Stimulated activated CD4-positive, alpha-beta T cell treated with anti-CD3 and anti-CD28 coated beads, Interleukin-1b, Interleukin-23, amount 100 ng/mL, for 1 hour (primary cell): ENCODE measurements at places on chromosomes 2 and 18.

DNA sequence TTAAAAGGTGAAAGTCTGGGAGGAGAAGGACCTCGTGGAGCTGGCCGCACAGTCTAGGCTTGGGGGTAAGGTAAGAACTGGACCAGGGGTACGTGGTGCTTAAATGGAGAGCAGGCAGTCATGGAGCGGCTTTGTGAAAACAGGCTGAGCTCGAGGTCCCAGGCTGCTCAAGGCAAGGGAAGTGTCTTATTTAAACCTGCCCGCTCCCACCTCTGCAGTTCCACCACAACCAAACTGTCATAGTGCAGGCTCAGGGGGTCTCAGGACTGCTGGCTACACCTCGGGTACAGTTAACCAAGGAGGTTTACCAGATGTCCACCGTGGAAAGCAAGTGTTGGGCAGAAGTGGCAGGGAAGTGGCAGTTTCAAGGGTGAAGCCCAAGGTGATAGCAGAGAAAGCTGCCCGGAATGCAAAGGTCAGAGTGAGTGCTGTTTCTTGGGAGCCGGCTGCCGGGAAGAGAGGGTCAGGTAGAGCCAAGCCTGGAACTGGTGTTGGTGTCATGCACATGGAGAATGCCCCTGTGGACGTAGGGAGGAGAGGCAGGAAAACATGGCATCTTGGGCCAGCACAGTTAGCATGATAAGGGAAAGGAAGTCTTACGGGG lies 203.3 kb downstream of the GBX2 start:
- no peak for DNase-seq

GRCh38 chr2:22885245-22885644 lies 499.7 kb upstream of the KLHL29 start:
- DNase-seq, result no peak

DNA sequence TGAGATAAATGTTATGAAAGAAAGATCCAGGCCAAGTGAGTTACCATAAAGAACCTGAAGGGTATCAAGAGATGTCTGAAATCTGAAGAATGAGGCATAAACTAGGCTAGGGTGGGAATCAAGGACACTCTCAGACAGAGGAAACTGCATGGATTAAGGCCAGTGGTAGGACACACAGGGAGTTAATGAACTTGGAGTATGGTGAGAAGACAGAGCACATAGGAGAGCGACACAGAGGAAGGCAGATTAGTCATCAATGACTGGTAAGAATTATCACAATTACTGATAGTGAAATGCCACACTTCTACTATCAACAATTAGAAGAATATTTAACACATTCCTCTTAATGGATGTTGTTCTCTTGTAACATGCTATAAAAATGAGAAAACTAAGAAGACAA lies 76.9 kb downstream of the TTC21B start:
- DNase-seq, result no peak

DNA sequence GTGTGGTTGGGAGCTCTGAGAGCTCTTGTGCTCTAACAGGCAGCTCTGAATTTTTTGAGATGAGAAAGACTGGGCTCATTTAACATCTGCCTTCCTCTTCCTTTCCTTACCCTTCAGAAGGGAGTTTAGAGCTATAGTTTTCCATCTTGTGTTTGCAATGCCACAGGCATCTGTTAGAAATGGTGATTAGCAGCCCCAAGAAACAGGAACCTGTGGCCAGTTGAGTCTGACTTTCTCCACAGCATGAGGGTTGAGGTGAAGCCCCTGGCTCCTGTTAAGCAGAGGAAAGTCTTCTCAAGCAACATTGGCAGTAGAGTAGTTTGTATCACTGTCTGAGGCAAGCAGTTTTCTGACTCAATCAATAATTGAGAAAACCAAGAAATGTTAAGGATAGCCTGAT lies 577.4 kb downstream of the ZEB2 start:
- DNase-seq, result no peak

DNA sequence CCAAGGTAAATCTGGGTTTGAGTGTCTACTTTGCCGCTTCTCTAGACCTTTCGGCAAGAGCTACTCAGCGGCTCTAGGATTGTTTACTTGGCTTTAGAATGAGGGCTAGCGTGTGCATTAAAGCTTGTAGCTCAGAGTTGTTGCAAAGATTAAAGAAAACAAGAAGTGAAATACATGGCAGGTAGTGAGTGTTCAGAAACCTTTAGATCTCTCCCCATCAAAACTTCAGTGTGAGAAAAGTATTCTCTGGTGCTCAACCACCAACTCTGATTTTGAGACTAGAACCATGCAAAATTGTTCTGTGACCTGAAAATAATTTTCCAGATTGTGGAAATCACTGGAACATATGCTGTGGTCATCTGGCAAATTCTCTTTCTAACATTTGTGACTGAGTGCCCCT lies 512.0 kb downstream of the CMPK2 start:
- no peak for DNase-seq

DNA sequence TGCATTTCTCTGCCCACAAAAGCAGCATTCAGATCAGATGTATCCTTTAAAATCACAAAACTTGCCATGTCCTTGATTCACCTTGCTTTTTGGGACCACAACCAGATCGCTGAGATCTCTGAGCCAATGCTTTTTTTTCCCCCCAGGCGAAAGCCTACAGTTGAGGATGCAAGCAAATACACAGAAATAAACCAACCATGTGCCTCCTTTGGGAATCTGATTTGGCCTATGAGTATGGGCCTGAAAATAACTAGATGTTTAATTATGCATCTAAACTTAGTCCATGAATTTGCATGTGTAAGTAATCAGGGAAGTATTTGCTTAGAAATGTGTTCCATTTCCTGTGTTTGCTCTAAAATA lies 49.7 kb upstream of the CDC42EP3 start:
- DNase-seq, result no peak

DNA sequence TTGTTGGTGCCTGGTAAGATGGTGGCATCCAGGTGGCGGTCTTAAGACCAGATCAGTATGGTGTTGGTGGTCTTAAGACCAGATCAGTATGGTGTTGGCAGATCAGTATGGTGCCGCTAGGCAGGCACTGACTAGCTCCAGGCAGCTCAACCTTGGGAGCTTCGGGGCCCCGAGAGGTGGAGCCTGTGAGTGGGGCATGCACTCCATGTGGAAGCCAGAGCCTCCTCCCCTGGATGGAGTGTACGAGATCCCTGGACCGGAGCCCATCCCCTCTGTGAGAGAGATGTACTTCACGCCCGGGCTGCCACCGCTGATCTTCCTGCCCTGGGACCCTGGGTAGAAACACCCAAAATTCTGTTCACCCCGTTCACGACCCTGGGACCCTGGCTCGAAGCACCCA lies 19.0 kb downstream of the MALT1 start:
- DNase-seq, result no peak

DNA sequence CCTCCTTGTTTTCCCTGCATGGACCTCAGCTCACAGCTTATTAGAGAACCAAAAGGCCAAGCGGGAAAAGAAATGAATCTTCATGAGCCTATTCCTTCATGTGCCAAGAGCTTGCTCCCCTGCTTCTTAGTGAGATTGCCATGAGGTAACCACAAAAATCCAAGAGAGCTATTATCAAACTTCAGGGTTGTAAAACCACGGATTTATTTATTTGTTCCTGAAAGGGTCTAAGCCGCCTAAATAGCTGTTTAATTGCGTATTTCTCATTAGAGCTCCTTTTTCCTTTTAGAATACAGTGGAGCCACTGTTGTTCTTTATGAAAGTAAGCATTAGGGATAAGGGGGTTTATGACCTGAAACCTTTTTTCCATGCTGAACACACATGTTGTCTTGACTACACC lies 58.0 kb downstream of the SRD5A2 start:
- DNase-seq, result no peak

DNA sequence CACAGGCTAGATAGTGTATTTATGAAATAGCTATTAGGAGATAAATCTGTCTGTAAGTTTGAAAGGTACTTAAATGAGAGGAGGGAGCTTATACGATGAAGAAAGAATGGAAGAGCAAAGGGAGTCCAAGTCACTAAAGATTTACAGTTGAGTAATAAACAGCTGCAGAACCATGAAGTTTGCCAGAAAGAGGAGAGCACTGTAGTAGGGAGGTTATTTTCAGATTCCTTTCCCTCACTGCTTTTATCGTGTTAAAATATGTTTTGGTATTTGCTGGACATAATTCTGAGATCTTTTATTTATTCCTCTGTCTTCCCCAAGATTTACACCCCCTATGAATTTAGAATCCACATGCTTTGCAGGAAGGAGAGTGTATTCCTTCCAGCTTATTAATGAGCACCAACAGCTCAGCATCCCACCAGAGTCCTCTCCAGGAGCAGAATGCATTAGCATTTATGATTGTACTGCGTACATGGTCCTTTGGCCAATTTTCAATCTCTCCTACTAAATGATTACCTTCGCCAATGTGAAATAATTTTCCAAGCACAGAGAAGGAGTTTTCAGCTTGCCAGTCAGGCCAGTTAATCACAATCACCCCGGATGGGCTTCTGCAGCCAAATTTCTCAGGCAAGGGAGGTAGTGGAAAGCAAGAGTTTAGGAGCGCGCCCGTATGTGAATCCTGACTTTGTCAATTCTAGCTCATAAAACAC lies 297.0 kb downstream of the NBAS start:
- no peak for DNase-seq

DNA sequence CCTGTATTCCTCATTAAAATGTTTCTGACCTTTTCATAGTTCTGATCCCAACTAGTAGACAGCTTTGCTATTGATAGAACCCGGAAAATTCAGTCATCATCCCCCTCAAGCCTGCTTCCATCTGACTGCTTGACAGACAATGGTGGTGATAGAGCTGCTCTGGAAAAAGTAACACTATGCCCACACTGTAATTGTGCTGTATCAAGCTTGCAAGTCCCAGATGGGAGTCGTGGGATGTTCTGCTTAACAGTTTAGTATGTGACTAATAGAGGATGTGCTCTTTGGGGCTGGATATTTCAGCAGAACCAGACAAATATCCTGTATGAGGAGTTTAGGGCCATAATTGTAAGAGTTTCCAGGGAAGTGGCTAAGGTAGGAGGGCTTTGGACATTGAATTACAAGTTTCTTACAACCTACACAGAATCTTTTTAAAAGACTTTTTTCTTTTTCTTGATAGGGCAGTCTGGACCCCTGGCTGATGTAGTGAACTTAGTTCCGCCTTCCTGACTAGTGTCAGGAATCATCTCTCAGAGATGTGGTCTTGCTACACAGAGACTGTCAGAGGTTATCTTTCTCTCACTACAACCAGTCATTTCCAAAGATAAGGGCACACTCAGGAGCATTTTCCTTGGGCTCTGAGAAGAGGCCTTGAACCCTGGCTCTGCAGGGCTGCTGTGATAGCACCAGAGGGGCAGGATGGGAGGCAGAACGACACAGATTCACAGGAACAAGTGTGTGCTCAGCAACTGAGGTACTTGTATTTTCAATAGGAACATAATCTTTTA lies 158.0 kb upstream of the RBMS1 start:
- DNase-seq, result no peak

DNA sequence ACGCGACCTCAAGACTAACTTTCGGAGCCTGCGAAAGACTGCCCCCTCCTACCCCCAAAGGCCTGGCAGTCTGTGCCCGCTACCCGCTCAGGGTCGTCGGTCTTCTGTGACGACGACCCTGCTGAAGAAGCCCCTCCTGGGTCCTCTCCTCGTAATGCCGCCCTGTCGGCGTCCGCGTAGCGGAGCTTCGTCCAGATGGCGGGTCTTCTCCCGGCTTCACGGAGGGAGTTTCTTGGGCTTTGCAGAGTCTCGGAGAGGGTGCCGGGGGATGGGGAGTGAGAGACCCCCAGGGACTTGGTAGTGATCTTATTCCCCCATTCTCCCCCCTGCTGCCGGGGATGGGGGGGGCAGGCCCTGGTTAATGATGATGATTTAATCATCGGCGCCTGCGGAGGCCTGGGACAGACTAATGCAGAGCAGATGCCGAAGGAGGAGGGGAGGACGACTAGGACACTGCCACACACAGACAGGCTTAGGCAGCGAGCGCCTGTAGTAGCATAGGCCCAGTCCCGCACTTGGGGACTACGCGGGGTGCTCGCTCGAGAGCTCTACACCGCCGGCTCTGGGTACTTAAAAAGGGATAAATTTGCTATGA lies 528 bp upstream of the PCGF1 start:
- no peak for DNase-seq

DNA sequence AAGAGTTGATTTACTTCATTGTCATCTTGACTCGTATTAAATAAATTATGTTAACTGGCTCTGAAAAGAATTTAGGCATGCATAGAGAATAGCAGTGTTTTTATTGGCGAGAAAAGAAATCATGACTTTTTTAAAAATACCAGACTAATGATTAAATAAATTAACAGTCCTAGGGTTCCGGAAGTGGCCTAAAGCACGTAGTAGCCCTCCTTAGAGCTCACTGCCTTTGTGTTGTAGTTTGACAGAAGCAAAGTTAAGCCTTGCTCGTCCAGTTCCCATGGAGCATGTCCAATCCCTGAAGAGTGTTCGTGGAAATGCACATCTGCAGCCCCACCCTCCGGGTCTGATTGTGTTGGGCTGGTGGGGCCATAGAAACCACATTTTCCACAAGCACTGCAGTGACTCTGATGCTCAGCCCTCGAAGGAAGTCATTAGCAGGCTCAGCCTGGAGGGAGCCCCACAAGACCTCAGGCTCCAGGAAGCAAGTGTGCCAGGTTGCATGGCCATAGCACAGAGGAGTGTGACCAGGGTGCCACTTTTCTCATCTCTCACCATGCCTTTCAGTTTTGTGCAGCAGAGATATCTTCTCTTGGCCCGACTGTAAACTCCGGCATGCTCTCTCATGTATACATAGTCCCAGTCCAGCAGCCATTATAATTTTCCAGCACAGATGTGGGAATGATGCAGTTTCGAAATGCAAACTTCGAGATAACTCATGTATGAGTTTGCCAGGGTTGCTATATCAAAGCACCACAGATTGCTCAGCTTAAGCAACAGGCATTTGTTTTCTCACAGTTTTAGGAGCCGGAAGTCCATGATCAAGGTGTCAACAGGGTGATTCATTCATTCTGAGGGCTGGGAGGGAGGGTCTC lies 188.6 kb upstream of the SH3BP4 start:
- DNase-seq, result no peak

GRCh38 chr2:211408483-211408891 lies 852.1 kb downstream of the CPS1 start:
- DNase-seq, result no peak

GRCh38 chr18:1585881-1586488 lies 681.3 kb downstream of the ADCYAP1 start:
- no peak for DNase-seq

DNA sequence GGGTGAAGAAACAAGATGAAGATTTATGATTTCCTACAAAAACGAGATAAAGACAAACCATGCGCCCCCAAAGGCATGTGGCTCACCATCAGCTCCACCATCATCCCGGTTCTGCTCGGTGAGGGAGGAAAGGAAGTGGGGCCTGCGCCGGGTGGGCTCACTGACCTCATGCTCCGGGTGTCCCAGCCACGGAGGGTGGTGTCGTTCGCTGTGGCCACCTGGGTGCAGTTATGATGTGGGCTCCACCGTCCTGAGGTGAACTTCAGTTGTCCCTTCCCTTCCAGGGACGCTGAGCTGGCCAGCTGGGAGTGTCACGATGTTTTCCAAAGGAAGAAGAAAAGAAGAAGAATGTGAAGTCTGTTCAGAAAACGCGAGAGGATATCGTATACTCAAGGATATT lies 180.9 kb downstream of the EIPR1 start:
- no peak for DNase-seq

DNA sequence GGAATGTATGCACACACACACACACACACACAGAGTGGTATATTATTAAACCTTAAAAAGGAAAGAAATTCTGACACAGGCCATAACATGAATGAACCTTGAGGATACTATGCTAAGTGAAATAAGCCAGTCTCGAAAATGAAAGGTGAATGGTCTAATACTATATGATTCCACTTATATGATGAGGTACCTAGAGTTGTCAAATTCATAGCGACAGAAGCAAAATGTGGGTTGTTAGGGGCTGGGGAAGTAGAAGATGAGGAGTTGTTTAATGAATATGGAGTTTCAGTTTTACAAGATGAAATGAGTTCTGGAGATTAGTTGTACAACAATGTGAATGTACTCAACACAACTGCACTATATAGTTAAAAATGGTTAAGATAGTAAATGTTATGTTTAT lies 118.1 kb downstream of the ABCA12 start:
- no peak for DNase-seq
